ENCODE measurements at places on chromosomes 13 and 19. TPM values are rescaled to one million over a fixed set of nuclear protein-coding genes. Genes with fewer than 3 reads are reported as not detected.

KIR3DL2 gene
- total RNA-seq = 0.14 TPM

MBD3L2 gene
- not detected for total RNA-seq

MIER2 gene
- total RNA-seq = 20.4 TPM

CPAMD8 gene
- not detected for total RNA-seq

KLK14 gene
- 0.43 TPM for total RNA-seq

DCLK1 gene
- not detected for total RNA-seq

THAP8 gene
- 3.7 TPM for total RNA-seq

ZNF224 gene
- total RNA-seq = 13.3 TPM

CCDC8 gene
- not detected for total RNA-seq

FLT3LG gene
- 57.7 TPM for total RNA-seq

ZNF358 gene
- total RNA-seq = 6.5 TPM

MBD3 gene
- 87.8 TPM for total RNA-seq

SHISA2 gene
- 0.13 TPM for total RNA-seq

C3 gene
- 0.34 TPM for total RNA-seq

NXNL1 gene
- total RNA-seq = not detected

PLIN4 gene
- 0.05 TPM for total RNA-seq

IGLON5 gene
- 0.23 TPM for total RNA-seq

NAPSA gene
- total RNA-seq = 18.3 TPM

LILRA5 gene
- not detected for total RNA-seq

ZNF793 gene
- total RNA-seq = 3.5 TPM

CGB5 gene
- total RNA-seq = not detected

TMEM255B gene
- total RNA-seq = 1.8 TPM

GRCh38 chr13:49693191-49693733 is 2.0 kb upstream of the EBPL start:
- H3K36me3 ChIP-seq = peaks cover 5% of the 10 kb centered on the region
- no peaks in the 10 kb centered on the region for H3K27me3 ChIP-seq
- no peak for DNase-seq

DNA sequence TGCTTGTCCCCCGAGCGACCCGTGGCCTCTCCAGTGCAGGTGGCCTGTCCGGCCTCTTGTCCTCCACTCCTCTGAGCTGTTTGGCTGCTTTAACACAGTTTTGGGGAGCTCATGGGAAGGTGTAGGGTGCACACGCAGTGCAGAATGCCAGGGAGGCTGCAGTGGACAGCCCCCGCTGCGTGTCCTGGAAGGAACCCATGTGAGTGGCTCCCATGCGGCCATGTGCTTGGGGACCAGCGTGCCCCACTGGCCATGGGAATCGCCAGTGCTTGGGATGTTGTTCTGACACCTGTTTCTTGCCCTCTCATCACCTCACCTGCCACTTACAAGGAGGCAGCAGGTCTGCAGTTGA is 22.6 kb upstream of the F7 start:
- DNase-seq = no peak
- H3K27ac ChIP-seq = no peak overlapping the region
- no peaks in the 10 kb centered on the region for H3K36me3 ChIP-seq
- no peak overlapping the region for H3K4me3 ChIP-seq
- no peaks in the 10 kb centered on the region for H3K27me3 ChIP-seq

DNA sequence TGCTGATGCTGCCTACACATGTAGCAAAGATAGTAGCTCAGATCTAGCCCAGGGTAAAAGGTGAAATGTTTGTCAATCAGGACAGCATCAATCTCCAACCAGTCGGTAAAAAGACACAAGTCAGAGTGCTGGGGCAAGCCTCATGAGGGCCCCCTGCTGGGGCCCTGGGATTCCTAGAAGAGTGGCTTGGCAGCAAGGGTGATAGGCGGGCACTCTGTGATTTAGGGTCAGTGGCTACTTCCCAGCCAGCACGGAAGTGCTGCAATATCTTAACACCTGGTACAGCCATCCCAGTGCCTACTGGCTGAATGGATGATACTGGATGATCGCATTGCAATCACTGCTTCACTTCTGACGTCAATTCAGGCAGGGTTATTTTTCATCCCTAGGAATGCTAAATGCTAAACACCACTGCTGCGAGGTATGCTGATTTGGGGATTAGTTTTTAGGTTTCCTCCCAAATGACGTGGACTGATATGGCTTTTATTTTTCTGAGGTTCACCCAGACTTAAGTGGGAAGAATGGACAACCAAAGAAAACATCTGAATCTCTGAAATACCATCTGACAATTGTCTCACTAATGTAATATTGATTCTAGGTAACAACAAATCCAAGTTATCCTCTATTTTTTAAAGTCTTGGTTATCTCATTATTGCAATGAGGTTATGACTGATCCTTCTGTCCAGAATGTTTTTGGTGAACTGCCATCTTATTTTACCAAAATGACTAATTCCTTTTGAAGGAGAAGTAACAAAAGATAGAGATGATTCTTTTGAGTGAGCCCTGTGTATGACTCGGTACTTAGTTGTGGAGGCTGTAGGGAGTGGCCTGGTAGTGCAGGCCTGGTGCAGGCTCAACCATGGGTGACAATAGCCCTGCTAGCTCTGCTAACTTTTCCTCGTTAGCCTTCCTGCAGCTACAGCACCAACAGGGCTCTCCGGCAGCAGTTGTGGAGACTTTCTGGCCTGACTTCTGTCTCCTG is 432.5 kb downstream of the FGF9 start:
- H3K27ac ChIP-seq = no peak overlapping the region
- H3K4me1 ChIP-seq = peaks cover 28% of the 10 kb centered on the region
- DNase-seq = no peak
- H3K4me3 ChIP-seq = no peak overlapping the region

- H3K4me1 ChIP-seq = no peaks in the 10 kb centered on the region
- no peak overlapping the region for H3K4me3 ChIP-seq
- no peak for DNase-seq
- no peaks in the 10 kb centered on the region for H3K27me3 ChIP-seq
- H3K27ac ChIP-seq = no peak overlapping the region
Measured at GRCh38 chr13:70829748-70830147, 721.5 kb upstream of the KLHL1 start.

GRCh38 chr13:32895296-32895695 is 120.9 kb upstream of the KL start:
- DNase-seq = no peak
- no peaks in the 10 kb centered on the region for H3K36me3 ChIP-seq

- peaks cover 3% of the 10 kb centered on the region for H3K36me3 ChIP-seq
- DNase-seq = no peak
- H3K4me1 ChIP-seq = peaks cover 34% of the 10 kb centered on the region
- H3K27ac ChIP-seq = peak overlapping the region; percentile 88
- H3K4me3 ChIP-seq = peak overlapping the region; percentile 84
Measured at GRCh38 chr19:7393939-7394730, 45.4 kb downstream of the ARHGEF18 start.

DNA sequence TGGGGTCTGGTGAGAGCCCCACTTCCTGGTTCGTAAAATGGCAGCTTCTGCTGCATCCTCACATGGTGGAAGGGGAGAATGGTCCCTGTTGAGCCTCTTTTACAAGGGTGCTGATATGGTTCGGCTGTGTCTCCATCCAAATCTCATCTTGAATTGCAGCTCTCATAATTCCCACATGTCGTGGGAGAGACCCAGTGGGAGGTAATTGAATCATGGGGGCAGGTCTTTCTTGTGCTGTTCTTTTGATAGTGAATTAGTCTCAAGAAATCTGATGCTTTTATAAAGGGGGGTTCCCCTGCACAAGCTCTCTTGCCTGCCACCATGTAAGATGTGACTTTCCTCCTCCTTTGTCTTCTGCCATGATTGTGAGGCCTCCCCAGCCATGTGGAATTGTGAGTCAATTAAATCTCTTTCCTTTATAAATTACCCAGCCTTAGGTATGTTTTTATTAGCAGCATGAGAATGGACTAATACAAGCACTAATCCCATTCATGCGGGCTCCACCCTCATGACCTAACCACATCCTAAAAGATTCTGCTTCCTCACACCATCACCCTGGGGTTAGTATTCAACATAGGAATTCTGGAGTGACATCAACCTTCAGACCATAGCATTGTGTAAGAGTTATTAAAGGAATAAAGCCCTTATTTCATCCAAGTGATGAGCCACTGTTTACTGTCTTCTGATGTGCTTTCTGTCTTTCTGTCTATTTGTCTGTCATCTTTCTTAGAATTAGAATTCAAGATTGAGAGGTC is 159.0 kb upstream of the IRS2 start:
- no peaks in the 10 kb centered on the region for H3K4me1 ChIP-seq
- H3K4me3 ChIP-seq = no peak overlapping the region
- H3K27ac ChIP-seq = no peak overlapping the region
- DNase-seq = no peak

- peaks cover 9% of the 10 kb centered on the region for H3K36me3 ChIP-seq
- no peak overlapping the region for H3K4me3 ChIP-seq
- peaks cover 44% of the 10 kb centered on the region for H3K4me1 ChIP-seq
- no peak overlapping the region for H3K27ac ChIP-seq
Measured at GRCh38 chr19:14142262-14143190, 6.1 kb upstream of the ASF1B start.

DNA sequence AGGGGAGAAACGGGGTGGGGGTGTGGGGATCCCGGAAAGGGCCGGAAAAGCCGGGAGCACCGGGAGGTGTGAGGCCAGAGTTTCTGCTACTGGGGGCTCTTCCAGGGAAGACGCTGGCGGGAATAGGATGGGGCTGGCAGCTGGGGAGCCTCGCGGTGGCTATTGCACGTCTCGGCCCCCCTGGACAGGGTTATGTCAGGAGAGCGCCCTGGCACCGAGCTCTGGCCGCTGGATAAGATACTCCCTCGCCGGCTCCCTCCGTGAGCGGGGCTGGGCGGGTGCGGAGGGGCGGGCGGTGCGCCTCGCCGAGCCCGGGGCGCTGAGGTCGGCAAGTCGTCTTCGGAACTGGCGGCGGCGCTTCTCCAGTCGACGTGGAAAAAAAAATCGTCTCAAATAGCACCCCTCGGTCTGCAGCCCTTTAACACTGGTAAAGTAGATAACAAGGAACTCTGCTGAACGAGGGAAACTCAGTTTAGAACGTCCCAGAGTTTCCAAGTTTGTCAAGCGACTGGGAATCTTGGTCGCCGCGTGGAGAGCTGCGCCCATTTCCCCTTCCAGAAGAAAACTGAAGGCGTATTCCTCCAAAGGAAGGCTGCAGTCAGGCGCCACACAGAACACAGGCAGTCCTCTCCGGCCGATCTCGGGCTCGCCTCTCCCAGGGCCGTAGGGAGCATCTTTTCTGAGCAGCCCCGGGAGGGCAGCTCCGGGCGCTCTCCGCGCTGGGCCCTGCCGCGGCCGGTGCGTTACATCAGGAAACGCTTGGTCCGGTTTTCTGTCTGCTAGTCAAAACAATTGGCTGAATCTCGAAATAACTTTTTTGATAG is 115.1 kb downstream of the KCNRG start:
- DNase-seq = peak; percentile 40
- peaks cover 61% of the 10 kb centered on the region for H3K27me3 ChIP-seq
- H3K4me1 ChIP-seq = peaks cover 52% of the 10 kb centered on the region
- peak overlapping the region; percentile 67 for H3K4me3 ChIP-seq
- H3K36me3 ChIP-seq = peaks cover 7% of the 10 kb centered on the region

- H3K27ac ChIP-seq = no peak overlapping the region
- H3K36me3 ChIP-seq = peaks cover 44% of the 10 kb centered on the region
- H3K4me1 ChIP-seq = peaks cover 4% of the 10 kb centered on the region
- no peaks in the 10 kb centered on the region for H3K27me3 ChIP-seq
- H3K4me3 ChIP-seq = no peak overlapping the region
Measured at GRCh38 chr19:23784274-23784673, 25.6 kb upstream of the ZNF681 start.

DNA sequence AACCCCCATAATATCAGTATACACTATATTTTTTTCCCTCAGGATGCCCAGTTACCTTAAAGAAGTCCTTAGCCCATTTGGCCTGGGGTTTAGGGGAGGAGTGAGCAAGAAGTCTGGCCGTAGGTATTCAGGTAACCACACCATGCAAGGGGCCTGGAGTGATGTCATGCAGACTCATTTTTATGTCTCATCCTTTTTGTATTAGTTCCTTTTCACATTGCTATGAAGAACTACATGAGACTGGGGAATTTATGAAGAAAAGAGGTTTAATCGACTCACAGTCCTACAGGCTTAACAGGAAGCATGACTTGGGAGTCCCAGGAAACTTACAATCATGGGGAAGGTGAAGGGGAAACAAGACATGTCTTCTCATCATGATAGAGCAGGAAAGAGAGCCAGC is 12.2 kb downstream of the TPP2 start:
- H3K4me1 ChIP-seq = peaks cover 59% of the 10 kb centered on the region
- DNase-seq = peak; percentile 12
- peak overlapping the region; percentile 90 for H3K27ac ChIP-seq

GRCh38 chr13:89199138-89199537 is 1528.0 kb downstream of the SLITRK5 start:
- no peak overlapping the region for H3K4me3 ChIP-seq
- no peaks in the 10 kb centered on the region for H3K36me3 ChIP-seq
- DNase-seq = no peak
- no peak overlapping the region for H3K27ac ChIP-seq
- no peaks in the 10 kb centered on the region for H3K4me1 ChIP-seq
- no peaks in the 10 kb centered on the region for H3K27me3 ChIP-seq

DNA sequence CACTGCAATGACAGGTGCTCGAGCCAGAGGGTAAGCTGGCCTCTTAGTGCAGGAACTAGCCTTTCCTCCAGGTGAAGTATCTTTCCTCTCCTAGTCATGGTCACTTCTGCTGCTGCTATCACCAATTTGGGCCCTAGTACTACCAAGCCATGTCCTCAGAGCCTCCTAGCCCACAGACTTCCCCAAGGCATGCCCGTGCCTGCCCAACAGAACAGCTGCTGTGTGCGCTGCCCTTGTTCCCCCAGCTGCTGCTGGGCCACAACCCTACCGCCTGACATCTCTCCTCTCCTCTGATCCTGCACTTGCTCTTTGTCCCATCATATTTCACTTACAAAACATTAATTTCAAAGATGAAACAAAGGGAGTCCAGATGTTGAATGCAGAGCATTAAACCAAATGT is 168.5 kb upstream of the FREM2 start:
- no peak overlapping the region for H3K27ac ChIP-seq
- no peaks in the 10 kb centered on the region for H3K4me1 ChIP-seq
- DNase-seq = no peak
- H3K36me3 ChIP-seq = no peaks in the 10 kb centered on the region
- H3K27me3 ChIP-seq = no peaks in the 10 kb centered on the region
- no peak overlapping the region for H3K4me3 ChIP-seq

GRCh38 chr19:31962561-31962996 is 382.8 kb upstream of the ZNF507 start:
- DNase-seq = no peak
- no peaks in the 10 kb centered on the region for H3K36me3 ChIP-seq
- no peaks in the 10 kb centered on the region for H3K4me1 ChIP-seq
- no peaks in the 10 kb centered on the region for H3K27me3 ChIP-seq
- H3K4me3 ChIP-seq = no peak overlapping the region
- H3K27ac ChIP-seq = no peak overlapping the region

DNA sequence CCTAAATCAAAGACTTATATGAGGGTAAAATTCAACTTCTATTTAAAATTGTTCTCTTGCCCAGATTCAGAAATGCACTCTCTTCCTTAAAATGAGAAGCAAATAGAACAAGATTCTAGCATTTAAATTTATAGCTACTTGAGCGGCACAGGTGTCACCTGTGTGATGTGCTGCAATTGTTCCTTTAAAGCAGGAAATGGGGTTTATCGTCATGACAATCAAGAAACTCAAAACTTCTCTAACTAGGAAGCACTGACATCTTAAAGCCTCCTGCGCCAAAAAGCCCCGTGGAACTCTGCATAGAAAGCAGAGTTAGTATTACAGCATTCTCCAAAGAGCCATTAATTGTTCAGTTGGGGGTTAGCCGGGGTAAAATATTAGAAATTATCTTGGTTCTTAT is 2.6 kb upstream of the OXGR1 start:
- peaks cover 34% of the 10 kb centered on the region for H3K27me3 ChIP-seq
- H3K27ac ChIP-seq = no peak overlapping the region
- no peaks in the 10 kb centered on the region for H3K36me3 ChIP-seq
- H3K4me3 ChIP-seq = no peak overlapping the region
- H3K4me1 ChIP-seq = peaks cover 2% of the 10 kb centered on the region

- H3K27me3 ChIP-seq = no peaks in the 10 kb centered on the region
- peaks cover 26% of the 10 kb centered on the region for H3K36me3 ChIP-seq
- H3K4me1 ChIP-seq = peaks cover 11% of the 10 kb centered on the region
- H3K4me3 ChIP-seq = no peak overlapping the region
- DNase-seq = peak; percentile 77
Measured at GRCh38 chr19:16417660-16418596, 53.8 kb downstream of the EPS15L1 start.
